CD4-positive, alpha-beta T cell treated with Interleukin-17A for 4 hours (primary cell): ENCODE measurements at places on chromosomes 4 and X.

- DNase-seq: no peak
Observed at GRCh38 chr4:25727711-25728493, 72.3 kb downstream of the SLC34A2 start.

DNA sequence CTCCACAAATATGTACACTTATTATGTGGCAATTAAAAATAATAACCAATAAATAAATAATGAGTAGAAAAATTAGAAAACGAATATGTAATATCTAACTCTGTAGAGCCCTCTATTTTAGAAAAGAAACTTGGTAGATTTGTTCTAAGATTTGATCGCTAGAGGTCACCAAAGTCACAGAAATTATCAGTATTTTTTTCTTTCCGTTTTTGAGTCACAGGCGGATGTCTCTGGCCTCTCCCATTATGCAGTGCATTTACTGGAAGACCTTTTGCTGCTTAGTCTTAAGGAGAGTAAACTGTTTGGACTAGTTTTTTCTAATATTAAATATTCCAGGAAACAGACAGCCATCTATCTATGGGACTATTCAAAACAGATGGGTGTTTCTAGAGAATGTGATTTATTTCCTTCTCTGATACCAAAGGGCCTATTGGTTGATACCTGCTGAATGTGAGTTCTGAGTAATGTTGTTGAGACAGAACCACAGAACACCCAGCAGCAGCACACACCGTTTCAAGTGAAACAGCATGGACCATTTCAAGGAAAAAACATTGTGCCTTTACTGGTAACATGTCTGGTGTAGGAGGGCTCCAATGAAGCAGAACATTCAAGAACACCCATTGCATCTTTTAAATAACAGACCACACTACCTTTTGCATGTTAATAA is 34.0 kb upstream of the GYPA start:
- DNase-seq: peak; percentile 11

GRCh38 chr4:152591396-152591795 is 55.5 kb upstream of the FBXW7 start:
- peak; percentile 47 for DNase-seq

DNA sequence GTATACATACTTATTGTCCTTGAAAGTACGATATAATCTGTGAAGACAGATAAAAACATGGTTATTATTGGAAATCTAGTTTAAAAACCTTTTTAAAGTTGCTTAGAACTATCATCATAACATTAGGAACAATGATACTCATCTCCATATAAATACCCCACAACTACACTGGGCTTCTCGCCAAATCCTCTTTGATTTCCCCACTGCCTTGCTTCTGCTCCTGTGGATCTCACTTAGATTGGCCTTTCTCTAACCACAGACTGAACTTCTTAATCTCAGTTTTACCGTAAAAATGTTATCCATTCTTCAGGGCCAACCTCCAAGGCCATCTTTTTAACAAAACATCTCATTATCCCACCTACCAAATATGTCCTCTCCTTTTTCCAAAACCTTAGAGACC is 77.6 kb downstream of the PRKG2 start:
- DNase-seq: no peak

- DNase-seq: no peak
Observed at GRCh38 chr4:150973626-150974251, 41.3 kb downstream of the LRBA start.

- DNase-seq: no peak
Observed at GRCh38 chr4:120730777-120731320, 191.7 kb downstream of the PRDM5 start.

DNA sequence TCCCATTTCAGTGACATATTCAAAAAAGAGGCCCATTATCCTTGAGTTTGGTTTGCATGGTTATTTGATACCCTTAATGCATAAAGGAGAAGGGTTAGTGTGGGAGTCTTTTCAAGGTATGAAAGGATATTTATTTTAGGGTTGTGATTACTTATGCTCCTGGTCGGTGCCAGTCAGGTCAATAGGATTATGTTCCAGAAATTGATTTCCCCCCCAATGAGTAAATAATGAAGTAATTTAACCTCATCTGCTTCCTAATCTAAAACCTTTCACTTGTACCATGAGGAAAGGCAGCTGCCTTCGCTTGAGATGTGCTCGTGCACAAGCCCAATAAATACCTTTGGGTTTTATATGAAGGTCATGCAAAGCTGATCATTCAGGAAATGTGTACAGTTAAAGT is 55.0 kb upstream of the NR0B1 start:
- no peak for DNase-seq

- DNase-seq: no peak
Observed at GRCh38 chr4:84780719-84781118, 185.8 kb downstream of the WDFY3 start.

GRCh38 chrX:11499076-11500044 is 166.4 kb downstream of the ARHGAP6 start:
- no peak for DNase-seq

GRCh38 chr4:145496292-145496691 is 14.6 kb downstream of the SMAD1 start:
- no peak for DNase-seq

GRCh38 chr4:185229021-185229818 is 19.8 kb downstream of the SNX25 start:
- DNase-seq: no peak

- DNase-seq: no peak
Observed at GRCh38 chrX:81489987-81490386, 288.1 kb downstream of the SH3BGRL start.

DNA sequence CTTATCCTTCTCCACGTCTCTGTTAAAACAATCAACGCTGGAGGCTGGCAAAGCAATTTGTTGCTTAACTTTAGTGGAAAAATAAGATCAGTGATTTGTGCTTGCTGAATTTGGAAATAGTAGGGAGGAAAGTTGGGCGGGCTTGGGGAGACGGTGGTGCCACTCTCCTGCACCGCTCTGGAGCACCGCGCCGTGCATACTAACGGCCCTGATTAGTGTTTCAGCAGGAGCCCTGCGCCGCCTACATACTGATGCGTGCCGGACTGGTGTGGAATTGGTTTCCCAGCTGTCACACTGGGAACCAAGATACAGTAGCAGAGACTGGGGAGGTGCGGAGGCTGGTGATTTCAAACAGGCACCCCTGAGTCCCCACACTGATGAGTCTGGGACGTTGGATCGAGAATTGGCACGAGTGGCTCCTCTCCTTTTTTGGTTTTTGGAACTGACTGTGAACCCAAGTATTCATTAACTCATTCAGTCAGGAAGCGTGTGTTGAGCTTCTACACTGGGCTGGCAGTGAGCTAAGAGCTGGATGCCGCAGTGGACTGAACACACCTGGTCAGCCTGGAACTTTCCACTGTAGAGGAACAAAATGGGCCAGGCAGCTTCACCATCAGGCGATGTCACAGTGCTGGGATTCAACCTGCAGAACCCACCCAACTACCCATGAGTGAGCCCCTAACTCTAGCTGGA is 29.0 kb upstream of the PSAPL1 start:
- DNase-seq: no peak

GRCh38 chrX:118484216-118484903 is 11.3 kb upstream of the DOCK11 start:
- no peak for DNase-seq

DNA sequence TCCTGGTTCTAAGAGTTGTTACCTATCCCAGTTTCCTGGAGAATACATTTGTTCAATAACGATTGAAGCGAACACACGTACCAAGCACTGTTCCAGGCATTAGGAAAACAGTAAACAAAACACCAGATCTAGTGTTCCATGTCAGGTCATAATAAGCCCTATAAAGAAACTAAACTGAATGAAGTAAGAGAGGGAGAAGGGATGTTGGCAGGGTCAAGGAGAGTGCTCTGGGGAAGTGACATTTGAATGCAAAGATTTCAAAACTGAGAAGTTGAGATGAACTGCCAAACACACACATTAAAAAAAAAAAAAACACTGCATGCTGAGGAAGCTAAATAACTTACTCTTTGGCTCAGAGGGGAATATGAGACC is 14.4 kb upstream of the ENAM start:
- no peak for DNase-seq

DNA sequence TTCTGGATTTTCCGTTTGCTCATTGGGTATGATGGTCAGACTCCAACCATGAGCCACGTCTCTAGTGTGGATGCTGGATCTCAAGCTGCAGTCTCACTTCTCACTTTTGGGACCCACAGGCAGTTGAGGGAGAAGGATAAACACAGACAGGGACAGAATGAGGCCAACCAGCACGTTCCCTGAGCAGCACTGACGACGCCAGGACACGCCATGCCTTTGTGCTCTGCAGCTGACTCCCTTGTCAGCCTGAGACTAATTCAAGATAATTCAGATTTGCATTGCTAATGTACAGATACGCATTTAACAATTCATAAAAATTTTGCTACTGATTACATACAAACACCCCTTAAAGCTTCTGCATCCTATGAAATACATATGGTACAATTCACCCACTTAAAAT is 106.5 kb downstream of the FAM193A start:
- no peak for DNase-seq

DNA sequence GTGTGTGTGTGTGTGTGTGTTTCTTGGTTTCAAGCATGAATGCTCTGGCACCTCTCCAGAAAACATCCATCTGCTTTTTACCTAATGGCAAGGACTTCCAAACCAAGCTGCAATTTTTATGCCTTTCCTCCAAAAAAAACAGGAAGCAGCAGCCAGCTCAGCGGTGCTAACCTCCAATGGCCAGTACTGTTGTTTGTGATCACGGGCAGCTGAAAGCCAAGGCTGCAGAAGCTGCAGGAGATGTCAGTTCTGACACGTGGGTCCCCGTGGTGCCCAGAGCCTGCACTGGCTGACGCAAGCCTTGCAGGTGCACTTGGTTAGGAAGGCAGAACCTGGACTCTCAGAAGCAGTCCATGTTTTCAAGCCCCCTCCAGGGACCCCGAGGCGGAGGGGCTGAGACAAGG is 313.6 kb upstream of the DDX53 start:
- no peak for DNase-seq

GRCh38 chr4:174592985-174593335 is 70.7 kb upstream of the HPGD start:
- no peak for DNase-seq

DNA sequence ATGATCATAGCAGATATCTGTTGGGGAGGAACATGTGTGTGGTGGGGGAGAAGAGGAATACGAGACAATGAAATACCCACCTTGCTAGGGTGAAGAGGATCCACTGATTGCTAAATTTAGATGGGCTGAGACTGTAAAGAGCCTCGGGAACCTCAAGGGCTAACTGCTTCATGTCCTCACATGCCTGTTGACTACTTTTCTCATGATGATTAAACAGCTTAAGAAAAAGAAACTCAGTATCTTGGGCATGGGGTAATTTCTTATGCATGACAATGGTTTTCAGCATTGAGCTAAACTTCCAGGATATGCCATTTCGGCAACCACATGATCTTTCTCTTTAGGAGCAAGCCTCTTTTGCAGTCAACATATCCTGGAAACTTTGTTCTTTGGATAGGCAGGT is 3.9 kb upstream of the LNX1 start:
- no peak for DNase-seq

DNA sequence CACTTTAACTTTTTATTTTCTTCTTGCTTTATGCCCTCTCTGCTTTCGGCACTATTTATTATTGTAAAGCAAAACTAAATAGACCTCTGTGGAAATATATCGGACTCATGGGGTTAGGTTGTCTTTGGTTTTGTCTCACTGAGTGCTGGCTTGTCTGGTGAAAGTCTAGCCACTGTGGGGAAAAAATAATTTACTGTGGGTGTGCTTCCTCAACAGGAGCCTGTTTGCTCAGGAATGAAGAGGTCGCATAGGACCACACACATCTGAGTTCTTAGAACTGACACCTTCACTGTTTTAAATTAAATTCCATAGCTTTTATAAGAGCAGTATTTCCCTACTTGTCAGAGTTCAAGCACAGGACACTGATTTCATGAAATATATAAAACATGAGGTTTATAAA is 103.0 kb upstream of the BMPR1B start:
- no peak for DNase-seq

DNA sequence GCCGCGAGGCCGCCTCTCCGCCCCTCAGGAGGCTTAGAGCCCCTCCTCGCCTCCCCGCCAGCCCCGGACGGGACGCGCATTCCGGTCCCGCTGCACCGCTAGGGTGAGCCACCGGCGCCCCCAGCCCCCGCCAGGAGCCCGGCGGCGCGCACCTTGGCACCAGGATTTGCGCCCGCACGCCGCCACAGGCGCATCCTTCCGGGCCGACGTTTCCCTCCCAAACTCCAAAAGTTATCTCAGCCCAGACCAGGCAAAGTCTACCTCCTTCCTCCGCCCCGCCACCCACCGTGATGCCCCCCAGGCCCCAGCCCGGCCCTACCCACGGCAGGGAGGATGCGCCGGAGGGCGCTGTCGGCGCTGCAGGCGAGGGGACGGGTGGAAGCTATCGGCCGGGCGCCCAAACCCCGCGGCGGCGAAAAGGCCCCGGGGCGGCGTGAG is 538 bp downstream of the SCML2 start:
- DNase-seq: peak; percentile 33

- no peak for DNase-seq
Observed at GRCh38 chr4:110742143-110742542, 119.3 kb upstream of the PITX2 start.

- DNase-seq: no peak
Observed at GRCh38 chr4:120549011-120549570, 373.4 kb downstream of the PRDM5 start.

- DNase-seq: no peak
Observed at GRCh38 chrX:47234583-47234982, 1.8 kb downstream of the USP11 start.

DNA sequence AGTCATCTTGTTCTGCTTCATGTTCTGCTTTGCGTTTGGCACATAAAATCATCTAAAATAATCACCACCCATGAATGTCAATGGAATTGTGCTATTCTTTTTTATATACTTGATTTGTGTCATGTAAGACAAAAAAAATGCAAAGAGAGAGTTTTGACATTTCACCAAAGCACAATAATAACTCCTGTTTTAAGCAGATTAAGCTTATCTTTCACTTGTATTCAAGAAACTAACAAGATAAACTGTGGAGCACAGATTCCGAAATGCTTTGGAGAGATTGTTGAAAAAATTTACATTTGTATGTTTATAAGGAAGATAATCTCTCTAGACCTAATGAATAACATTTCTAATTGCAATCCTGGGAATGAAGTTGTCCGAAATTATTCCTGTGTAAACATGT is 225.1 kb upstream of the ANXA10 start:
- DNase-seq: no peak

- no peak for DNase-seq
Observed at GRCh38 chrX:3717742-3718420, 4.4 kb upstream of the PRKX start.

GRCh38 chr4:110621839-110622751 is 782 bp downstream of the PITX2 start:
- no peak for DNase-seq

GRCh38 chr4:132587626-132588025 is 561.5 kb upstream of the PCDH10 start:
- DNase-seq: no peak

DNA sequence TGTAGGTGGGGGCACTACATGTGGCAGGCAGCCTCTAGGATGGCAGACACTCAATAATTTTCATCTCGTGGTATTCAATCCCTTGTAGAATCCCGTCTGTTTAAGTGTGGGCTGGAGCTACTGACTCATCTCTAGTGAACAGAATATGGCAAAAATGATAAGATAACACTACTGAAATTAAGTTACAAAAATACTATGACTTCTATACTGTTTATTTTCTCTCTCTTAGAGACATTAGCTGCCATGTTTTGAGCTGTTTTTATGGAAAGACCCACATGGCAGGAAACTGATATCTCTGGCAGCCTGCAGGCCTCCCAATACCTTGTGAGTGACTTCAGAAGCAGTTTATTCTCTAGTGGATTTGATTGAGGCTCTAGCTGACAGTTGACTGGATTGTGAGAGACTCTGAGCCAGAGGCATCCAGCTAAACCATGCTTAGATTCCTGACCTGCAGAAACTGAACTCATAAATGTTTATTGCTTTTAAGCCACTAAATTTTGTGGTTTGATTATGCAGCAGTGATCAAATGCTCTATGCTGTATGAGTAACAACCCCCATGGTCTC is 298.8 kb upstream of the CTSO start:
- no peak for DNase-seq
